ENCODE measurements at places on chromosomes 5 and 9. TPM values are rescaled to one million over a fixed set of nuclear protein-coding genes. Genes with fewer than 3 reads are reported as not detected.

Gene MEGF10
- total RNA-seq, result 96.1 TPM

GRCh38 chr9:114348261-114348905 lies 18.7 kb downstream of the ORM2 start:
- no peak for DNase-seq

- DNase-seq, result peak; percentile 3
These were observed 200.4 kb downstream of the LRRC70 start for GRCh38 chr5:62779010-62779422.

Gene PCDHA1
- total RNA-seq, result 0.07 TPM

Gene LCP2
- not detected for total RNA-seq
